ENCODE measurements at places on chromosomes 12 and 14.
A peak's percentile ranks its signal among the peaks of the same experiment; 100 is the strongest.

- no peak for DNase-seq
Measured at GRCh38 chr12:5166976-5167375, 123.3 kb downstream of the KCNA5 start.

DNA sequence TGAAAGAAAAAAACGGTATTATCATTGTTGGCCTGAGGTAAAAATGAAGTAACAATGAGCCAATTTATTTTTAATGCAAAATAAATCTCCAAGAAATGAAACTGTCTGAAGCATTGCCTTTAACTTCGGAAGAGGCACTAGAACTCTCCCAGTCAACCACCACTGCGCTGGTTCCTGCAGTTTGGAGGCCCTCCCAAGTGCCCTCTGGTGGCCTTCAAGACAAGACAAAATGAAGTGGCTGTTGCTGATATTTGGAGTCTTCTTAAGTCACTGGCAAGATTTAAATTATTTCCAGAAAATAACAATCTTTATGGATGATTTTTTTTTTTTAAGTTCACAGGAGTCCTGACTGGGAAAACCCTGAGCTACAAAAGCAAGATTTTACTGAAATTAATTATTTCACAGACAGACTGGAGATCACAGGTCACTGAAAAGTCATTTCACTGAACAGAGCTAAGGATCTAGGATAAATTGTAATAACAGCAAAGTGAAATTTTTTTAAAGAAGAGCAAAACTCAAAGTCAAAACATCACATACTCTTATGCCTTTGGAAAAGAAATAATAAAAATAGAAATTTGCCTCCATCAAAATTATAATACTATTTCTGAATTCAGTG lies 58.2 kb downstream of the DICER1 start:
- peak; percentile 24 for DNase-seq

DNA sequence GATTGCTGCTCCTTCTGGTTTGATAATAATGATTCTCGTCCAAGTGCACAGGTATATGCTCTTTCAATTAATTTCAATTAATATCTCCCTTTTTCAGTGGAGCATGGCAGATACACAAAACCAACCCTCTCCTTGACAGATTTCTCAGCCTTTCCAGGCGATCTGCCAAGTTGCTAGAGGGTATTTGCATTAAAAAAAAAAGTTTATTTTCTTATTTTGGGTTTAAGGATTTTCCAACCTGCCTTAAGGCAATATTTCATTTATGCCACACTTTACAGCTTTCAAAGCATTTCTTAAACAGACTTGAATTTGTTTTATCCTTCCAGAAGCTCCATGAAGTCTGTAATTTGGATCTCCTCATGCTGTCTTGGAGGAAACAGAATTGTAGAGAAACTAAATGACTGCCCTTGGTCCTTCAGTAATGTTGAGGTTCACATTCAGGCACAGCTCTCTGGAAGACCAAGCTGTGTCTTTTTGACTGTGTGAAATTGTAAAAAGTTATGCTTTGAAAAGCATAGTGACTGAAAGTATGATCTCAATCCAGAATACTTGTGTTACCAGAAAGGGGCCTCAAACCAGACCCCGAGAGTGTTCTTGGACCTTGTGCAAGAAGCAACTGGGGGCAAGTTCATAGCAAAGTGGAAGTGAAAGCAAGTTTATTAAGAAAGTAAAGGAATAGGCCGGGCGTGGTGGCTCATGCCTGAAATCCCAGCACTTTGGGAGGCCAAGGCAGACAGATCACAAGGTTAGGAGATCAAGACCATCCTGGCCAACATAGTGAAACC lies 2.3 kb downstream of the DGLUCY start:
- peak; percentile 25 for DNase-seq

DNA sequence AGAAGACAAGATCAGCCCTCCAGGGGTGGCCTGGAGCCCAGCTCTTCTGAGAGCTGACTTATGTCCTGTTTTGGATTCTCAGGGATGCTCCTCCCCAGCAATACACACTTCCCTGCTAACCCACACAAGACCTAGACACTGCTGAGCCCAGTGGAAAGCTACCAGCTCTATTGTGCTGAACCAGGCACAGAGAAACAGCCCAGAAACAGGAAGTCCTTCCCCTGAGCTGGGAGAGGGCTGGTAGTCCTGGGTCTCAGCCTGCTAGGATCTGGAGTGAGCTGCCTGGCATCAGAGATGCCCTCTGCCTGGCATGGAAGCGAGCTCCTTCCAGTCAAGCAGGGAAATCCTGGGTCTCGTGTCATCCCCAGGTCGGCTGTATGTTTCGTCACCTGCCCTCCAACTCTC lies 1.2 kb upstream of the LAG3 start:
- DNase-seq: no peak

DNA sequence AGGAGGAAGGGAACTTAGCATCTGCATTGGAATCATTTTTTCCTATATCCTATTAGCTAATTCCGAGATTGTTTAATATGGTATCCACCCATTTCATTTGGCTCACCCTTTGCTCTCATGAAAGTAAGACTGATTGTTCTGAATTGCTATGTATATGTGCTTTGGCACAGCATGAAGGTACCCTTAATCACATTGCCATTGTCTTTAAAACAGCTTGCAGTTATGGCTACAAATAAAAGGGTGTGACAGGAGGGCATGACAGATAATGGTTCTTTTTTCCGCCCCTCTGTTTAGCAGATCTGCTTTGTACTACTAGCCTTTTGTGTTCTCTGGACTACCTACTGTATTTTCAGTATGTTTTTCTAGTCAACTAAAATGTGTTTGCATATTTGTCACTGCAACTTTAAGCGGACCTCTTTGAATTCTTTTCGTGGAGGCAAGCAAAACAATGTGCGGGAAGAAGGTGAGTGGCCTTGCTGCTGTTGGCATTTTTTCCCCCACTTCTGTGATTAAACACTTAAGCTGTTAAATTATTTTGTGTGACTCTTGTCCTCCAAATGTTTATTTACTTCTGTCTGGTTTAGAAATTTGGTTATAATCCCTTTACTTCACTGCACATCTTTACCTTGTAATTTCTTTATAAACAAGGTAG lies 35.8 kb downstream of the FBXO34 start:
- DNase-seq: no peak

- DNase-seq: no peak
Measured at GRCh38 chr12:72270961-72271360, 1.2 kb upstream of the TRHDE start.

GRCh38 chr14:55914771-55915170 lies 203.4 kb upstream of the PELI2 start:
- no peak for DNase-seq

- DNase-seq: no peak
Measured at GRCh38 chr12:31970199-31970598, 11.0 kb downstream of the RESF1 start.

- no peak for DNase-seq
Measured at GRCh38 chr12:112514926-112515642, 96.3 kb downstream of the PTPN11 start.

GRCh38 chr14:79551523-79551922 lies 659.8 kb downstream of the DIO2 start:
- DNase-seq: no peak

DNA sequence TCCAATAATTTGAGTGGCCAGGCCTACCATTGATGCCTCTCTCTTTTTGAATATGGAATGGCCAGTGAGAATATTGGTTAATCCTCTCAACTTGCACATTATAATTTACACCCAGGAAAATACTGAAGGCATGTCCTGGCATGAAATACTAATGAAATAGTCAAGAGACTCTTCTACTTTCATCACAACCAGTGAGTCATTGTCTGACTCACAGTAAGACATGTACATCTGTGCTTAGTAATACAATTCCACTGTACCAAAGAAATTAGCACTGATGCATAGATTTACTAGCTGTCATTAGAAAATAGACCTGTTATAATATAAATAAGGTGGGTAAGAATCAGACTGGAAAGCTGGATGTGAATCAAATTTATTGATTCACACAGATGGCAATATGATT lies 31.6 kb downstream of the KCNC2 start:
- no peak for DNase-seq

- no peak for DNase-seq
Measured at GRCh38 chr12:71195338-71195896, 37.6 kb upstream of the TSPAN8 start.

DNA sequence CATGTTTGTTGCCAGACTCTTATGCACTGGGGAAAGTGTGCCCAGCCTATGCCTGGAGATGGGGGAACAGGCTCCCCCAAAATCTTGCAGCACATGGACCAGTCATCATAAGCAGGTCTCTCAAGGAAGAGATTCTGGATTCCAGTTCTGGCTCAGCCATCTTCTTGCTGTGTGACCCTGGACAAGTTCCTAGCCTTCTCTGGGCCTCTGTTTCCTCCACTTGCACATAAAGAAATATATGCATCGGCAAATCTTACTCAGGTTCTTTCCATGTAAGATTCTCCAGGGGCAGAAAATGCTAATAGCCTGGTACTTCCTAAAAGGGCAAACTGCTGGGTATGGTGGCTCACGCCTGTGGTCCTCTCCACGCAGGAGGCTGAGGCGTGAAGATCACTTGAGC lies 7.2 kb downstream of the OAS3 start:
- no peak for DNase-seq

DNA sequence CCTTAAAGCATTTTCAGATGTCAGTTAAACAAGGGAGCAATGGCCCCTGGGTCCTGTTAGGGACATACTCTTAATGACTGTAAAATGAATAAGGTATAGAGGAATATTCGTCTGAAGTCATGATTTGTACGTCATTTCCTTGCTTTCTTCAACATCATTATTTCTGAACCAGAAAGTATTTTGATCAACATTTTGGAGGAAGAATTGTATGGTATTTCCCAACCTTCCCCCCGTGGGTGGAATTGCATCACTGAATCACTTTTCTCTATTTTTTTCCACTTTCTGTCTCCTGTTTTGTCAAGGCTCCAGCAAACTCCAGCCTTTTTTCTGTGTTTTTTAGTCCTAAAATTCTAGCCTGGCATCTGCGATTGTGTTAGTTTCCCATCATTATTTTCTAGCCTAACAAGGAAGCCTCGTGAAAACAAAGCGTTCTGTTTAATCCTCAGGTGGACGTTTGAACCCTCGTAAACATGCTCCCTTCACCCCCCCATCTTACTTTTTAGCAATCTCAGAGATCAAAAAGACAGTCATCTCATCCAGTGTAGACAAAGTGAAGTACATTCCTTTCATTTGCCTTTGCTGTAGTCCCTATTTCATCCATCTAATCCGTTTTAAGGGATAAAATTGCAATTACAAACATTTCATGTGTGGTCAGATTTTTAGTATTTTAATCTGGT lies 62.3 kb downstream of the ETV6 start:
- no peak for DNase-seq

DNA sequence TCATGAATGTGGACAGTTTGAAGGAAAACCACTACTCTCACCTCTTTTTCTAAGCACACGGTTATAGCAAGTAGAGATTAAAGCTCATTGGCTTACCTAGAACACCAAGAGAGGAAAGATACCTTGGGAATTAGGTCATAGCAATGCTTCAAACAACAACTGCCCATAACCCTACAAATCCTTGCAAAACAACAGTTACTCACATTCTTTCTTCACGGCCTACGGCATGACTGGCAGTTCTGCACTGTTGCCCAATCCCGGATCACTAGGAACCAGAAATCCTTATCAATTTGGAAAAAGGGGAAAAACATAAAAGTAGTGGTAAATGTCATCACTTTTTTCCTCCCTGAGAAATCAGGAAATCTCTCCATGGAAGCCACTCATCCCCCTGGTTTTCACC lies 9.6 kb upstream of the ISM2 start:
- no peak for DNase-seq

DNA sequence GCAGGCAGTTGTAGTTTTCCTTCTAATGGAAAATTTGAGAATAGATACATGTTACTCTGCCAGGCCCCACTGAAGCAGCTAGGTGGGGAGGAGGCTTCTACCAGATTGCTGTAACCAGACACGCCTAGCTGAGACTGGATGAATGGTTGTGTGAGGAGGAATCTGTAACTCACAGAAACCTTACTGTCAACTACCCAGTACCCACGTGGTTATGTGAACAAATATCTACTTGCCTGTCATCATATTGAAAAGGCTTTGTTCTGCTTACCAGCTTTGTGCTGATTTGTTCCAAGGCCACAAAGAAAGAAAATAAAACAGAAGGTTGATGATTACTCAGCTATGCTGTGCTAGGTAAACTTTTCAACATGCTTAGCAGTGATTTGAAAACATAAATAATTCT lies 167.2 kb downstream of the CAPZA3 start:
- DNase-seq: no peak

GRCh38 chr12:30548203-30548602 lies 147.5 kb downstream of the IPO8 start:
- no peak for DNase-seq

GRCh38 chr14:101083564-101084435 lies 180.3 kb upstream of the RTL1 start:
- no peak for DNase-seq

- no peak for DNase-seq
Measured at GRCh38 chr12:67693894-67694293, 45.3 kb downstream of the DYRK2 start.

GRCh38 chr14:37230551-37231194 lies 32.9 kb downstream of the MIPOL1 start:
- no peak for DNase-seq

DNA sequence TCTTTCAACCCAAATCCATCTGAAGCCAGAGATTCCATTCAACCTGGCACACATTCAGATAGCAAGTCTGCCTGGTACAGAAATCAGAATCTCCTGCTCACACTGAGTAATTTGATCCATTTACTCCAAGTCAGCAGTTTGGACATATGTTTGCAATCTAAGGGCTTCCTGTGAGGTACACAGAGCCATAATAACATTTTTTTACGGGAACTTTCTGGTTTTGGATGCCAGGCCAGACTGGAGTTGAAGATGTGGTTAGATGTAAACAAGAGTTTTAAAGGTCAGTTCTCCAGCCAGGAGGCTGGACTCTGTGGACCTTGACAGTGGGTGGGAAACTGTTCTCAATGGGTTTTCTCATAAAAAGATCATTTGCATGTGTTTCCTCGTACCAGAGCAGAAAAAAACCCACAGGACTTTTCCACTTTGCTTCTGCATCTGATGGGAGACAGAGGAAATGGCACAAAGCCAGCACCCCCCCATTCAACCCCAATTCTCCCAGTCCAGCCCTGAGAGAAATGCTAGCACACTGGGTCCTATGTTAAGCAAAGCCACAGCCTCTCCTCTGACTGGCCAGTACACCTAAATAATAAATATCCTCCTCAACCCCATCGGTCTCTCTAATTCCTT lies 17.7 kb upstream of the TSPAN11 start:
- DNase-seq: no peak

DNA sequence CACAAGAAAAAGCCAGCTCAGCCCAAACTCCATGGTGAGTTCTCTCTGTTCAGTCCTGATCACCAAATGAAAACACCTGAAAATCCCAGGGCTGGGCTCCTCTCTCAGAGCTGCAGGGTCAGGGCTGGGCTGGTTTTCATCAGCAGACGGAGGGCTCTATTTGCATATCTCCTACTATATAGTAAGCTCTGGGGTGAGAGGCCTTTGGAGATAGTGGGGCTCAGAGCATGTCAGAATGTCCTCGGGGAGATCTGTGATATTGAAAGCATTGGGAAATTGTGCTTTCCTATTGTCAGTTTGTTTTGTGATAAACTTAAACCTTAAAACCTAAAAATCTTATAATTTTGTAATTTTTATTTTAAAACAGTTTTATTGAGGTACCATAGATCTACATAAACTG lies 742.6 kb downstream of the TMEM121 start:
- no peak for DNase-seq

GRCh38 chr14:90427848-90428426 lies 31.1 kb downstream of the CALM1 start:
- no peak for DNase-seq

Data from stimulated activated CD4-positive, alpha-beta T cell treated with anti-CD3 and anti-CD28 coated beads, Interleukin-4, amount 100 ng/mL, for 24 hours (primary cell).